ENCODE measurements at places on chromosomes 13 and 19.

DNA sequence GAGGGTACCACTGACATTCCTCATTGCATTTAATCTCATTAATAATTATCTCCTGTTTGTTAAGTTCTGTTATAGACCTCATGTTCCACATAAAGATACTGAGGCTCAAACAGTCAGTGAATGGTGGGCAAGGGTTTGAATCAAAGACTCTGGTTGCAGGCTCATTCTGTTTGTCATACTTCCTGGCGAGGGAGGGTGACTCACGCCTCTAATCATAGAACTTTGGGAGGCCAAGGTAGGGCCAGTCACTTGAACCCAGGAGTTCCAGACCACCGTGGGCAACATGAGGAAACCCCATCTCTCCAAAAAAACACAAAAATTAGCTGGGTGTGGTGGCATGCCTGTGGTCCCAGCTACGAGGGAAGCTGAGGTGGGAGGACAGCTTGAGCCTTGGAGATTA, 220.7 kb upstream of the MIR17HG start:
- no peak for DNase-seq

DNA sequence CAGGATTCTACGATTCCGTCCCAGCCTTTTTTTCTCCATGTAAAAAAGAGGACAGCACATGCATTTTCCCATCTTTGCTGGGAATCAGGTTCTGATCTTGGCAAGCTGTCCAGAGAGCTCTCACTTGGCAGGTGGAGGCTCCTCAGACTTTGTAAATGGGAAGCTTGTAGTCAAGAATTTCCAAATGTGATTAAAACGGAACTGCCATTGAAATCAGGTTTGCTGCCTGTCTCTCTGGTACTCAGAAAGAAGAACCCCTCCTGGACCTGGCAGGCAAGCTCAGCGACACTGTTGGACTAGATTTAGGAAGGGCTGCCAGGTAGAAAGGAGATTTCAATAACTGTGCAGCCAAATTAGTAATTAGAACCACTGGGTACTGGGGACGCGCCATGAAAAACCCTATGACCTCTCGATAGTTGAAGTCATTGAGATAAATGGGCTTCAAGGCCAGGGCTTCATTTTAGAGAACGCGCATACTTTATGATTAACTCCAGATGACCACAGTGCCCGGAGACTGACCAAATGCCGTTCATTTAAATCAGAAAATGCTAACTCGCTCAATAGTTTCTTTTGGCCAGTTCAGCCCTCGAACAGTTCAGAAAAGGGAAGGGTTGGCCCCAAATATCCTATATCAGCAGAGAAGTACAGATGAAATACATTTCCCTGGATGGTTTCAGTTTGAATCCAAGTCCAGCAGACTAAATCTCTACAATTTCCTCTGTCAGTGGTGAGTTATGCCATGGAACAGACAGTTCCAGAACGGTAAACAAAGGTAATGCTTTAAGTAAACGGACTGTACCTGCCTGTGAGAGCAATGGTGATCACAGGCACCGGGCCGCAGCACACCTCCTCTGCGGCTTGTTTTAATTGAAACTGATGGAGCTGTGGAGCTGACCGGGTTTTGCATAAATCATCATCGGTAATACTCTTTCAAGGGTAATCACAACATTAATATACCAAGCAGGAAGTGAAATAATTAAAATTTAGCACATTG, 517.4 kb downstream of the RFC3 start:
- DNase-seq = no peak

GRCh38 chr19:3642987-3643673, 16.5 kb upstream of the CACTIN start:
- DNase-seq = no peak

GRCh38 chr13:84902243-84902642, 897.0 kb downstream of the SLITRK6 start:
- DNase-seq = no peak

DNA sequence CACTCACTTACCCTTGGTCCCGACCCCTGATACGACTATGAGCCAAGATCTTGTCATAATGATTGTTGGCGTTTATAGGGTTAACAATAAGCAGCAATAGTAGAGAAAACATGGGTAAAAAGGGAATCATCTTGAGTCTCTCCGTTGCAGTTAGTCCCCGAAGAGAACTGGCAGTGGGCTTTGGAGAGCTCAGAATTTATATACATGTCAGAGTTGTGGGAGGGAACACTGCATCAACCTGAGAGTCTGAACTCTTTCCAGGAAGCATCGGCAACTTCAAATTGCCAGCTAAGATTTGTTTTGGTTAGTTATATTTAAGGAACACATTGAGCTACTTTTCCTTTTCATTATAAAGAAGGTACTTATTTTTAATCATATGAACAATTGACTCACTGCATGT, at the start of gene POSTN:
TSS of gene POSTN (minus strand) at position 172 of the 400 bp plus-strand sequence. CDS start at position 130, 42 bp downstream.
- DNase-seq = no peak

DNA sequence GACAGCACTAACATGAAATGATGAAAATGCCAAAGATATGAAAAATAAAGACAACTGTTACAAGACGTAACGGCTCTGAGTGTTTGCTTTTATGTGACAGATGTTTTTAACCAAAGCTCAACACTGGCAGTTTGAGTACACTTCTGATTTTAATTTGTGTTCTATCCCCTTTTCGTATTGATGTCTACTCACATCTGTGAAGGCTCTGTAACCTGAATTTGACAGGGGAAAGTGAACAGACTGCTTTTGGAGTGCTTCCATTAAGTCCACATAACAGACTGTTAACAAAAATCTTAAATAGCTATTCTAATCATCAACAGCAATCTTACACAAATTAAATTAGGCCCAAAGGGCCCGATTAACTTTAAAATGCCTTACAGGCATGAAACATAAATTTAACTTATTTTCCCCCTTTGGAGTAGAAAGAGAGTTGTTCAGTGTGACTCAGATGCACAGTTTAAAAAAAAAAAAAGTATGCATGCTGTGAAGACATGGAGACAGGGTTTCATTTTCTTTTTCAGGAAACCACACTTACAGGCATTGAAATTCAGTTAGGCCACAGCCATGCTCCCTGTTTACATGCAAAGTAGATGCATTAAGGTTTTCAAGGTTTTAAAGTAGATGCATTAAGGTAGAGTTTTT, 16.3 kb upstream of the RNASEH2B start:
- DNase-seq = no peak

DNA sequence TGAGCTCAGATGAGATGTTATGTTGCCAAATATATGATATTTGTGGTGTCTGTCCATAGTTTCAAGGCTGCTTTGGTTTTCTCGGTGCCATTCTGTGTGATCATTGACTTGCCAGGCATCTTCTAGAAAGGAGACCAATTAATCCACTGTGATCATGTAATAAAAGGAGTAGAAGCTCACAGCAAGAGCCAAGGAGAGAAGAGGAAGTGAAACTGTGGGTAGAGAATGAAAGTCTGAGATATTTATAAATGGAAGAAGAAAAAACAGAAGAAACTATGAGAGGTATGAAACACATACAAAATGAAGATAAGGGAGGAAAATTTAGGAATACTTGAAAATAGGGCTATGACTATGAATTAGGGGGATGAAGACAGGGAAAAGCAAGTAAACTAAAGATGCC, 11.1 kb upstream of the ZNF613 start:
- no peak for DNase-seq

DNA sequence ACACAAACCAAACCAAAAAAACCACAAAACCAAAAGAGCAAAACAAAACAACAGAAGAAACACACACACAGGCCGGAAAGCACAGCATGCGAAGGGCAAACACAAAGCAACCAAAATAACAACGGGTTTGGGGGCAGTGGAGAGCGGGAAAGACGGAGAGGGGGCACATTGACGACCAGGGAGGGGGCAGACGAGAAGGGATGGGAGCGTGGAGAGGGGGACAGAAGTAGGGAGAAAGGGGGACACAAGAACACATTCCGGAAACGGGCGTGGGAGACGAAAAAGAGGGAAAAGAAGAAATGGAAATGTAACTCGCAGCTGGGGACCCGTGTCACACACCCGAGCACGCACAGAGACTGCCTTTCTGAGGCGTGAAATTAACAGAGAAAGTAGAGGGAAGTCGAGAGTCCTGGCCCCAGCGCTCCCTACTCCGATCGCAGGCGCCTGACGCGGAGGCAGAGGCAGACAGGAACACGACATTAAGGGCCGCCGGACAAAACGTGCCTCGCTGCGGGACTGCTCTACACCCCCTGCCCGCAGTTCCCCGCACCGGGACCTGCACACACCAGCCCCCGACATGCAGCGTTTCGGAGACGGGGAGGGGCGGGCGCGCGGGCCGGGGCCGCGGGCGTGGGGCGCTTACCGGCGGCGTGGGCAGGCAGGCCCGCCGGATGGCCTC, 652 bp downstream of the POU4F1 start:
- no peak for DNase-seq

- DNase-seq = no peak
These were observed 18.0 kb downstream of the KLK4 start for GRCh38 chr19:50893047-50893736.

GRCh38 chr19:49570138-49570856, 10.1 kb downstream of the NOSIP start:
- DNase-seq = no peak

DNA sequence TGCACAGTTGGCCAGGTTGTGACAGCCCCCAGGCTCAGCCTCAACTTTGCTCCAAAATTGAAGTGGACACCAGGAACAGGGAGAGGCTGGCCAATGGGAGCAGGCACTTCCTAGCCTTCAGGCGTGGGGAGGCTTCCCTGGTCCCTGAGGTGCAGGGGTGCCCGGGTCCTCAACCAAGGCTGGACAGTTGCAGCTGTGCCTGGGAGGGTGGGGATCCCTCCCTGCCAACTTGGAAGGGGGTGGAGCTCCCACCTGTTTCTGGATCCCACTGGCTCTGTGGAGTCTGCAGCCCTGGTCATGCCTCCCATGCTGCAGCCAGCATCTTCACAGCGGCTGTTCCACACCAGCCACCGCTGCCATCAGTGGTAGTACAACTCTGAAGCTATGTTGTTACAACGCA, 502.8 kb upstream of the SLITRK5 start:
- no peak for DNase-seq

GRCh38 chr13:27981006-27981708, 7.3 kb downstream of the URAD start:
- DNase-seq = no peak

DNA sequence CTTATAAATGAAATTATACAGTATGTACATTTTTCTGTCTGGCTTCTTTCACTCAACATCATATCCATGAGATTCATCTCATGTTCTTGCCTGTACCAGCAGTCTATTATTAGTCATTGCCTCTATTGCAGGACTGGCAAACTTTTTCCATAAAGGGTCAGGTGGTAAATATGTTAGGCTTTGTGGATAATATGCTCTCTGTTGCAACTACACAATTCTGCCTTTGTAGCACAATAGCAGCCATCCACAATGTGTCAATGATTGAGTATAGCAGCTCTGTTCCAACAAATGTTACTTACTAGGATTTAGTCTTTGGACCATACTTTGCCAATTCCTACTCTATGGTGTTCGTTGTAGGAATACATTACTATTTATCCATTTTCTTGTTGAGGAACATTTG, 304.4 kb downstream of the DCT start:
- no peak for DNase-seq

DNA sequence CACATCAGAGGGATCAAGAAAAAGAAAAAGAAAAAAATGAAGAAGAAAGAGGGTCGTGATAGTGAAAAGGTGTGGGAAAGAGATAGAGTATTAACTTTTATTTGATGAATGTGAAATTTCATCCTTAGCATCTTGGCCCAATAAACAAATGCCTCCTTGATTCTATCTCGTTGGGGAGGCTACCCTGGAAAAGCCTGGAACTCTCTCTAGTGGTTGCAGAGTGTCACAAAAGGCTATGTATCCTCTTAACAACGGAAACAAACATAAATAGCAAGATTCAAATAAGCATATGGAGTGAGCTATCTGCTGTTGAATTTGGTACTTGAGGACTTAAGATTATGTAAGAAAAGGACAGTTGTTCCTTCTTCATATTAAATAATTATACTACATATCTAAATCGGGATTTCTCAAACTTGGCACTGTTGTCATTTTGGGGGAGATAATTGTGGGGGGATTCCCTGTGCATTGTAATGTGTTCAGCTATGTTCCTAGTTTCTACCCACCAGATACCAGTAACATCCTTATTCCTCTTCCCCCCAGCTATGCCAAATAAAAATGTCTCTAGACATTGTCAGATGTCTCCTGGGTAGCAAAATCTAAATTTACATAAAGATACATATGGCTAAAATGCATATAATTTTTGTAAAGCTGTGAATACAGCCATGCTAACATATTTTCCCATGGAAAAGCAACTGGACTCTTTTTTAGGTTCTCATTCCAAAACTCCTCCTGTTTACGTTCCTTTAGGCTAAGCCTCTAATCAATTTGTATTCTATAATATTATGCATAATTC, 557.2 kb downstream of the DCT start:
- DNase-seq = no peak

- no peak for DNase-seq
These were observed 6.7 kb downstream of the SIGLEC11 start for GRCh38 chr19:49954092-49954829.

DNA sequence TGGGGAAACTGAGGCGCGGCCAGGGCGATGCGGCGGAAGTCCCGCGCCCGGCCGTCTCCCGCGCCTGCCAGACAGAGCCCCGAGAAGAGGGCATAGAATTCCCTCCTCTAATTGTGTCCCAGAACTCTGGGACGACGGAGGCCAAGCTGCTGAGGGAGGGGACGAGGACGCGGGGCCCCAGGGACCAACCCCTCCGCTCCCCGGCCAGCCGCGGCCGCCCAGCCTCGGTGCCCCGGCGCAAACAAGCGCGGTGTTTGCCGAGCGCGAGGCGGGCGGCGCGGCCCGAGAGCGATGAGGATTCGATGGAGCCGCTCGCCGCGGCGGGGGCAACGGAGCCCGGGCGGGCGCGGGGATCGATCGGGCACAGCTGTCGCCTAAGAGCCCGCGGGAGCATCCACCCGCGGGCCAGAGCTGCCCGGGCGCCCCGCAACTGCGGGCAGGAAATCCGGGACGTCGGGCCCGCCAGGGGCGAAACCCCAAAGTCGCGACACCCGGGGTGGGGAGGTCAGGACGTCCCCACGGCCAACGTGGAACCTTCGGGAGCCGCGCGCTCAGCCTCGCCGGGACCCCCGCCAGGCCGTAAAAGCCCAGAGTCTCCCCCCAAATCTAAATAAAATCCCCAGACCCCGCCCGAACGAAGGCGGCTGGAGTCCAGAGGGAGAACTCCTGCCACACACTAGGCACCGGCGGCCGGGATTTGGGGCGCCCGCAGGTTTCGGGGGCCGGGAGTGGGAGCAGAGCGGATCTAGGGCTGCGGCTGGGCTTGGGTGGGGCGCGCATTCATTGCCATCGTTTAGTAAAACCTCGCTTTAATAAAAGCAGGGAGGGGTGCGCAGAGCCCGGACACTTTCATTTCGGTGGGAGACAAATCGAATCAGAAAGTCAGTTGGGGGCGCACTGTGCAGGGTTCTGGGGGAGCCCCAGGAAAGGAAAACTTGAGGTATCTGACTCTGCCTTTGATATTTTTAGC, 3.6 kb upstream of the ONECUT3 start:
- DNase-seq = no peak

DNA sequence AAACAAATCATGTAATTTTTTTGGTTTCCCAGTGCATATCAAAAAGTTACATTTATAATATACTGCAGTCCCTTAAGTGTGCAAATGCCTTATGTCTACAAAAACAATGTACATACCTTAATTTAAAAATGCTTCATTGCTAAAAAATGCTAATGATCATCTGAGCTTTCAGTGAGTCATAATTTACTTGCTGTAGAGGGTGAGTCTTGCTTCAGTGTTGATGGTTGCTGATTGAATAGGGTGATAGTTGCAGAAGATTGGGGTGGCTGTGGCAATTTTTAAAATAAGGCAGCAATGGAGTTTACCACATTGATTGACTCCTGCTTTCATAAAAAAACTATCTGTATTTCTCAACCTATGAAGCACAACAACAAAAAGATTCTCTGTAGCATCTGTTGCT, 613.9 kb downstream of the TBC1D4 start:
- no peak for DNase-seq
